ENCODE measurements at places on chromosomes 16 and 17.
A peak's percentile ranks its signal among the peaks of the same experiment; 100 is the strongest.

GRCh38 chr16:2238838-2239675, 2.8 kb downstream of the DNASE1L2 start:
- DNase-seq = no peak

DNA sequence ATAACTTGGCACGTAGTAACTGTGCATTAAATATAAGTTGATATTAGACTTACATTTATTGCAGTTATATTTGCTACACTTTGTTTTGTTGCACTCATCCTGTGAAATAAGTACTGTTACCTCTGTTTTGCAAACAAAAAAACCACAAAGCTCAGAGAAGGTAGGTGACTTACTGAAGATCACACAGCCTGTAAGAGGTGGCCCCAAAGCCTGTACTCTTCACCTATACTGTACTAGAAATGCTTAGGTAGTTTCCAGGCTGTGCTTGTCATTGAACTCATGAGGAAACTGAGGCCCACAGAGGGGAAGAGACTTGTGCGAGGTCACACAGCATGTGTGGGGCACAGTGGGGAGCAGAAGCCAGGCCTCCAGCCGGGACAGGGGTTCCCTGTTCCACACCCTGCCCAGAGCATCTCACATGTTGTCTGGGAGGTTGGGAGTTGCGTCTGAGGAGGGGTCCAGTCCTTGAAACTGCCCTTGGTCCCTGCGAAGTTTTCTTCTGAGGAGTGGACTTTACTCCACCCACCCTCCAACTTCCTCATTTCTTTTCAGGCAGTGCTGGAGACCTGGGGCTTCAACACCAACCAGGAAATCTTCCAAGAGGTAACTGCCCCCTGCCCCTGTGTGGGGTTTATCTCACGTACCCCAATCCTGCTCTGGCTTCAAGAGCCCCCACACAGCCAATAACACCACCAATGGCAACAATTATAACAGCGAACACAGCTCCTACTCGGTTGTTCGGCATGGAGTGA, 13.0 kb downstream of the CETP start:
- DNase-seq = no peak

DNA sequence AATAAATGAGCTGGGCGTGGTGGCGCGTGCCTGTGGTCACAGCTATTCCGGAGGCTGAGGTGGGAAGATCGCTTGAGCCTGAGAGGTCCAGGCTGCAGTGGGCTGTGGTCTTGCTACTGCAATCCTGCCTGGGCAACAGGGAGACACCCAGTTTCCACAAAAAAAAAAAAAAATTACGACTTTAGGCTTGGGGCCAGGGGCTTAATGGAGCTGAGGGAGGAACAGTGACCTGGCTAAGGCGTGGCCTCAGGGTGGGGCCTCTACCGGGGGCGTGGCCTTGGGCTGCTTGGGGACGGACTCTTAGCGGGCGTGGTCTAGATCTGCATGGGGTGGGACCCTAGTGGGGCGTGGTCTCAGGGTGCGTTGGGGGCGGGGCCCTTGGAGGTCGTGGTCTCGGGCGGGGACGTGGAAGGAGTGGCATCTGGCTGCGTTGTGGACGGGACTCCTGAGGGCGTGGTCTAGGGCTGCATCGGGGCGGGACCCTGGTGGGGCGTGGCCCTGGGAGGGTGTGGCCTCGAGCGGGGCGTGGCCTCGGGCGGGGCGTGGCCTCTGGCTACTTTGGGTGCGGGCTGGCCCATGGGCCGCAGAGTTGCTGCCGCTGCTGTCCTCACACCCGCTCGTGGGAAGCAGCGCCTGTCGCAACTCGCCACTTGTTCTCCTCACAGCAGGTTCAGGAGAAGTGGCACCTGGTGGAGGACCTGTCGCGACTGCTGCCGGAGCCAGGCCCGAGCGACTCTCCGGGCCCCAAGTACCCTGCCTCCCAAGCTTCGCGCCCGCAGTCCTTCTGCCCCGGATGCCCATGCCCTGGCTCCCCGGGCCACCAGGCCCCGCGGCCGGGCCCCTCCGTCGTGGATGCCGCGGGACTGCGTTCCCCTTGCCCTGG, 5.8 kb upstream of the C17orf99 start:
- peak; percentile 96 for DNase-seq

DNA sequence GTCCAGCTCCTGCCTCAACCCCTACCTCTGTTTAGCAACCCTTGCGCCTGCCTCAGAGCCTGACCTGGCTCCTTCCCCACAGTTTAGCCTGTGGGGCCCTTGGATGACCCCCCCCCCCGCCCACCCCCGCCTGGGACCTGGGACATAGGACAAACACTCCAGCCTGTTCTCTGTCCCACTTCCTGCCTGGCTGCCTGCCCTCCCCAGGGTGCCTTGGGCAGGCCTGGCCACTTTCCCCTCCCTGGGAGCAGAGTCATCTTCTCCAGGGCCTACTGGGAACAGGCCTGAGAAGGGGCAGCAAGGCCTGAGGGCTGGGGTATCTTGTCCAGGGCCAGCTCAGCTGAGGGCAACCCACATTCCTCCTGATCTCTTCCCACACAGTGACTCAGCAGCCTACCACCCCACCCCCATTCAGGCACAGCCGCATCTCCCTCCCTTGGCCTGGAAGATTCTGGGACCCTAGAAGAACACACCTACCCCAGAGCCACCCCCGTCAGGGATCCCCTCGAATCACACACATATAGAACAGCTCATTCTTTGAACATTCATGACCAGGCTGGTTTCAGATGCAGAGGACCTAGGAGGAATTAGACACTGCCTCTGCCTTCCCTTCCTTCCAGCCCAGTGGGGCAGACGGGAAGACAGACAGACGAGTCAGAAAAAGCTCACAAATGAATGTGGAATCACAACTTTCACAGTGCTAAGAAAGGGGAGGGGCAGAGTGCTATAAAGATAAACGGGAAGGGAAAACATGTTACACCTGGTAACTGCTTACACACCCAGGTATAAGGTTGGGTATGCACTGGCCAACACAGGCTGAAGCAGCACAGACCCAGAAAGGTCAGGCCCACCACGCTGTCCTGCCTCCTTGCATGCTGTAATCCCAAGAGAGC, 6.0 kb downstream of the FHOD1 start:
- no peak for DNase-seq

GRCh38 chr16:71537643-71538042, 11.4 kb downstream of the CHST4 start:
- peak; percentile 5 for DNase-seq

- DNase-seq = no peak
Measured at GRCh38 chr17:51703361-51704341, 443.3 kb downstream of the UTP18 start.

- DNase-seq = no peak
Measured at GRCh38 chr17:65190467-65191097, 53.4 kb downstream of the RGS9 start.

DNA sequence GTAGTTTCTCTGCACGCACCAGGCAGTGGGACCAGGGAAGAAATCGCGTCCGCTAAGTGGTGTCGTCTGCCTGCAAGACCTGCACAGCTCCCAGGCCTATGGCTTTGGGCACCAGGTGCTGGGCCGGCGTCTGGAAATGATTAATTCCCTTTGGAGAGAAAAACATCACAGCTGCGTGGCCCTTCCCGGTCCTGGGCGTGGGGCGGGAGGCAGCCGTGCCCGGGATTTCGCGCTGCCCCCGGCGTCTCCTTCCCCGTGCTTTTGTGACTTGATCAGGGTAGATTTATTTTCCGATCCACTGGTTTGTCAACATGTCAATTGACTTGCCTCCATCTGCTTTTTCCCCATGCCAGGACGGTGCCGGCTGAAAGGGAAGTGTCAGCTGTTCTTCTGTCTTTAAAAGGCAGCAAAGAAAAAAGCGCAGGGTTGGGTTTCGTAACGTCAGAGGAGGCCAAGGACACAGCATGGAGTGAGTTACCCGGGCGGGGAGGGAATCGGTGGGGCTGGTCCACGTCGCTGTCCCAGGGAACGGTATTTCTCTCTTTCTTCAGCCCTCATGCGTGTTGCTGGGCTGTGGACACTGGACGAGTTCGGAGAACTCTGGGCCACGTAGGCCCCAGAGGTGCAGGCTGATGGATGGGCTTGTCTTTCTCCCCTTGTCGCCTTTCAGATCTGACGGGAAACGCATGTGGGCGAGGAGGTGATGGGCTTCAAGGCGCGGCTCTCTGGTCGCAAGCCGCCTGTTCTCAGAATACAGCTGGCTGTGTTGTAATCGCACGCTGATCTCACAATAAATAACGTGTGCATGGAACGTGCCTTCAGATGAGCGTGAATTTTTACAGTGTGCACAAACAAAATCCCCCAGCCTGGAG, 188.1 kb upstream of the ZNF469 start:
- no peak for DNase-seq

DNA sequence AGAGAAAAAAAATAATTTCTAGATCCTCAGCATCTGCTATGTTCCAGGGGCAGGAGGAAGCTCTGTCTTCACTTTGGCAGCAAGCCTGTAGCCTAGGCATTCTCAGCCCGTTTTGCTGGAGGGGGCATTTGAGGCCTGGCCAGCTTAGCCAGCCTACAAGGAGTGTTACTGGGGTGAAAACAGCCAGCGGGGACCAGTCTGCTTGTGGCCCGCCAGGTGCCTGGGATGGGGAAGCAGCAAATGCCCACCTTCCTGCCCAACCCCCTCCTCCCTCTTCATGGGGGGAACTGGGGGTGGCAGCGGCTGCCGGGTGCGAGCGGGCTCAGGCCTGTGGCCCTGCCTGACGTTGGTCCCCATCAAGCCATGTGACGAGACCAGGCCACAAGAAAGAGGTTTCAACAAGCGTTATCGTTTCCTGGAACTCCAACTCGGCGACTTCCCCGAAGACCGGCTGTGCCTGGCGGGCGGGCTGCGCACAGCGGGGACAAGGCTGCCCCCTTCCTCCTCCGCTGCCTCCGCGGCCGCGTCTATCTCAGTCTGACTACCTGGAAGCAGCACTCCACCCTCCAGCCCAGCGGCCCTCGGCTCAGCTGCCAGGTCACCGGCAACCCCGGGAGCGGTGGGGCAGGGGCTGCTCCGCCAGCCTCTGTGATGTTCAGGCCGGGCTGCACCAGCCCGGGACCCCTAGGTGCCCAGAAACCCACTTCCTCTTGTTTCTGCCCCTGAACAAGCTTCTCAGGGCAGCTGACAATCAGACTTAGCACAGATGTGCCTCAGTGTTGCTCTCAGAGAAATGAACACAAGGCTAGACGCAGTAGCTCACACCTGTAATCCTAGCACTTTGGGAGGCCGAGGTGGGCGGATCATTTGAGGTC, 22.9 kb downstream of the SOCS1 start:
- DNase-seq = peak; percentile 91

DNA sequence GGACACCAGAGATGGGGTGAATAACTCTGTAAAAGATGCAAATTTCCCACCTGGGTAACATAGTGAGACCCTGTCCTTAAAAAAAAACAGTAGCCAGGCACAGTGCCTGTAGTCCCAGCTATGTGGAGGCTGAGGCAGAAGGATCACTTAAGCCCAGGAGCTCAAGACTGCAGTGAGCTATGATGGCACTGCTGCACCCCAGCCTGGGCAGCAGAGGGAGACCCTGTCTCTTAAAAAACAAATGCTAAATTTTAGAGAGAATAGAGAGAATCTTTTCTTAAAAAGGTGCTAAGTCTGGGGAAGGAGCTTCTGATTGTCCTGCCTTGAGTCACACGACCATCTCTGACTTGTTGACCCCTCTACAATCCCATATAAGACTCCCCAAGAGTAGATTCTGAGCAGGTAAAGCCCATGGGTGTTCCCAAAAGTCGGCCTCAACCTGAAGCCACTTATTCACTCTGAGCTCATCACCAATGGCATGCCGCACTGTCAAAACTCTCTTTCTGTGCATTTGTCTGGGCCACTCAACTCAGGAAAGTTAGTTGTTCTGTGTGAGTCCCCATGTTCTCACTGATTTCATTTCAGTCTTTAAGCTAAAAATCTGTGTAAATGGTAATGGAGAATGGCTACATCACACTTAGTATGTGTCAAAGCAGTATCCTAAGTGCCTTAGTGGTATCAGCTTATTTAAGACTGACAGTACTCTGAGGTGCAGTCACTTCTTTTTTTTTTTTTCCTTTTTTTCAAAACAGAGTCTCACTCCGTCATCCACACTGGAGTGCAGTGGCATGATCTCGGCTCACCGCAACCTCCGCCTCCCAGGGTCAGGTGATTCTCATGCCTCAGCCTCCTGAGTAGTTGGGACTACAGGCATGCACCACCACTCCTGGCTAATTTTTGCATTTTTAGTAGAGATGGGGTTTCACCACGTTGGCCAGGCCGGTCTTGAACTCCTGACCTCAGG, 41.6 kb downstream of the PRKCB start:
- no peak for DNase-seq

GRCh38 chr16:48613061-48613957, 3.3 kb upstream of the N4BP1 start:
- DNase-seq = peak; percentile 64

DNA sequence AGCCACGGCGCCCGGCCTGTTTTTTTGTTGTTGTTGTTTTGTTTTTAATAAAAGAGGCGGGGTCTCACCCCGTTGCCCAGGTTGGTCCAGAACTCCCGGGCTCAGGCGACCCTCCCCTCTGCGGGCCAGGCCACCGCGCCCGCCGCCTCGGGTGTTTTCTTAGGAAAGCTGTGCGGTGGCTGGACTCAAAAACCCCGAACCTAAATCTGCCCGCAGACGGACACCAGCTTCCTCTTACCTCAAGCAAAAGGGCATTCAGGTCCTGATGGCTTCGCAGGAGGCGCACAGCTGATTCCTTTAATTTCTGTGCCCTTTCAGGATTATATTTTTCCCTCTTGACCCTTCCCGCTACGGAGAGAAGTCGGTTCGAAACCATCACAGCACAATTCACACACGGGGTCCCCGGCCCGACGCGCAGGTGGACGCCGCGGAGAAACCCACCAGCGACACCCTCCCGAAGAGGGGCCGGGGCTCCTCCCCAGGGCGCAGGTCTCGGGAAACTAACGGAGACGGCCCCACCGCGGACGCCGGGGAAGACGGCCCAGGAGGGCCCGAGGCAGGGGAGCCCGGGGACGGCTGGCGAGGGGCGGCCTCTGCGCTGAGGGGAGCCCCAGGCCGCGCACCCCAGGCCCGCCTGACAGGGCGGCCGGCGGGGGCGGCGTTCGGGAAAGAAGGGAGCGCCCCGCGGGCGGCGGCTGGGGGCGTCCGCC, 653 bp downstream of the FANCA start:
- no peak for DNase-seq

GRCh38 chr17:42841975-42842685, 2.2 kb upstream of the AOC2 start:
- DNase-seq = no peak

- no peak for DNase-seq
Measured at GRCh38 chr16:68826652-68827051, 16.7 kb upstream of the TANGO6 start.

DNA sequence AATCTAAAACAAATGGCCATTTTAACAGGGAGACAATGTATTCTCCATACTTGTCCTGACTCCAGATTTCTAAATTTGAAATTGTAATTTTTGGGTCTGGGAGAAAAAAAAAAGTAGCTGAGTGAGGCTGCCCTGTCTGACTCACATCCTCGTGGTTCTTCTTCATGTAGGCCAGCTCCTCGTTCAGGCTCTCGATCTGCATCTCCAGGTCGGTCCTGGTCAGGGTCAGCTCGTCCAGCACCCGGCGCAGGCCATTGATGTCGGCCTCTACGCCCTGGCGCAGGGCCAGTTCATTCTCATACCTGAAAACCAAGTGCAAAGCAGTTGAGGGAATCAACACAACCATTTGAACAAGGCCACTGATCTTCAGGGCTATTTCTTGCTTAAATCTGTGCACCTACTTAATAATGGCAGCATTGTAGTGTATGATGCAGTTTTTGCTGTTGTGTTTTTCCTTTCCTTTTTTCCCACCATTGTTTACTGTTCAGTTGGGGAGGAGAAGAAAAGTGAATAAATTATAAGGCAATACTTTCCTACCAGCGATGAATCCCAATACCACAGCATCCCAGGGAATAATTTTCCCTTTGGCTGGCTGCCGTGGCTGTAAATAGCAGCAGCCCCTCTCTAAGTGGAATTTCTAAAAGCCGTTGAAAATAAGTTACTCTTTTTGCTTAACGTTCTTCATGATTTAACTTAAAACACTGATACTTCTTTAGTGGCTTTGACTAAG, 2.2 kb downstream of the KRT12 start:
- no peak for DNase-seq
